Left lung (tissue), 14 donors: ENCODE measurements at places on chromosomes 7 and 10.

- no peak overlapping the region for H3K27ac ChIP-seq
- H3K36me3 ChIP-seq = no peaks in the 10 kb centered on the region
- no peak for DNase-seq
- H3K4me3 ChIP-seq = no peak overlapping the region
These were observed 61.7 kb upstream of the UBE3C start for GRCh38 chr7:157077021-157077420.

DNA sequence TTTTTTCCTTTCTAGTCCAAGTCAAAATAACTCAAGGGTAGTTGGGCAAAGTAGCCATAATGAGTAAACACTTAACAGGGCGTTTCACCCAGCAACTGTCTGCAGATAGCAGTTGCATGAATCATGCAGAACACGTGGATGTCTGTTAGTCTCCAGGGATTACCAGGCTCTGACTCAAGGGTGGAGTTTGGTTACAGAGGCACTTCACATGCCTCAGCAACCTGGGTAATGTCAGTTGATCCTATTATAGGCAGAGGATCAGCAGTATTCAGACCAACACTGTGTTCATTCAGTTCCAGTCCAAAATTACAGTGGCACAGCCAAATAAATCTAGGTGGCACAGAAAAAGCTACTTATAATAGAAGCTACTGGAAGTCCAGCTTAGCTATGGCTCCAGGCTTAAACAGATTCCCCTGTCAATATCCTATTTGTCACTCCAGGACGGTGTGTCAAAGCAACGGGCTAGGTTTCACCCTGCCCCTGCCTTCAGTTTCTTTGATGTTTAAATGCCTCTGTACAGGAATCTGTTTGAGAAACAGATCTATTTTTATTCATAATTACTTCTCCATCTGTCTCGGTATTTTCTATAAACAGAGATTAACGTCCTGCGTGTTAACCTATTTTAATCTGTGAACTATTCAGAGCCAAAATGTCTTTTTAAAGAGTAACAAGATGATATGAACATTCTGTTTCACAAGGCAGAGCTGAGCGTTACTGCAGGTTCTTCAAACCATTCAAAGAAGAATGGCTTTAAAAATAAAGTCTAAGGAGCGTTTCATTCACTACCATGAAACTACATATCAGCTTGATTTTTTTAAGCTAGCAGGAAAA is 162.6 kb upstream of the AKR1E2 start:
- H3K36me3 ChIP-seq = no peaks in the 10 kb centered on the region
- DNase-seq = peak; percentile 73
- peaks cover 20% of the 10 kb centered on the region for H3K4me1 ChIP-seq
- no peak overlapping the region for H3K4me3 ChIP-seq
- peak overlapping the region; percentile 84 for H3K27ac ChIP-seq

GRCh38 chr7:28953633-28954032 is 4.5 kb downstream of the TRIL start:
- peaks cover 17% of the 10 kb centered on the region for H3K27me3 ChIP-seq
- H3K4me1 ChIP-seq = peaks cover 32% of the 10 kb centered on the region
- no peak overlapping the region for H3K27ac ChIP-seq
- peak; percentile 87 for DNase-seq
- no peaks in the 10 kb centered on the region for H3K36me3 ChIP-seq

- no peak overlapping the region for H3K27ac ChIP-seq
- no peak overlapping the region for H3K4me3 ChIP-seq
These were observed 71.7 kb downstream of the GNAT3 start for GRCh38 chr7:80439894-80440821.

GRCh38 chr7:72462311-72462710 is 50.2 kb upstream of the CALN1 start:
- no peak for DNase-seq
- no peaks in the 10 kb centered on the region for H3K4me1 ChIP-seq
- H3K27ac ChIP-seq = no peak overlapping the region
- no peaks in the 10 kb centered on the region for H3K27me3 ChIP-seq

- no peak overlapping the region for H3K4me3 ChIP-seq
- H3K27ac ChIP-seq = no peak overlapping the region
- H3K27me3 ChIP-seq = no peaks in the 10 kb centered on the region
- no peaks in the 10 kb centered on the region for H3K36me3 ChIP-seq
- H3K4me1 ChIP-seq = no peaks in the 10 kb centered on the region
These were observed 315.3 kb upstream of the AUTS2 start for GRCh38 chr7:69282946-69283345.
